ENCODE measurements at places on chromosomes 5 and 9.

DNA sequence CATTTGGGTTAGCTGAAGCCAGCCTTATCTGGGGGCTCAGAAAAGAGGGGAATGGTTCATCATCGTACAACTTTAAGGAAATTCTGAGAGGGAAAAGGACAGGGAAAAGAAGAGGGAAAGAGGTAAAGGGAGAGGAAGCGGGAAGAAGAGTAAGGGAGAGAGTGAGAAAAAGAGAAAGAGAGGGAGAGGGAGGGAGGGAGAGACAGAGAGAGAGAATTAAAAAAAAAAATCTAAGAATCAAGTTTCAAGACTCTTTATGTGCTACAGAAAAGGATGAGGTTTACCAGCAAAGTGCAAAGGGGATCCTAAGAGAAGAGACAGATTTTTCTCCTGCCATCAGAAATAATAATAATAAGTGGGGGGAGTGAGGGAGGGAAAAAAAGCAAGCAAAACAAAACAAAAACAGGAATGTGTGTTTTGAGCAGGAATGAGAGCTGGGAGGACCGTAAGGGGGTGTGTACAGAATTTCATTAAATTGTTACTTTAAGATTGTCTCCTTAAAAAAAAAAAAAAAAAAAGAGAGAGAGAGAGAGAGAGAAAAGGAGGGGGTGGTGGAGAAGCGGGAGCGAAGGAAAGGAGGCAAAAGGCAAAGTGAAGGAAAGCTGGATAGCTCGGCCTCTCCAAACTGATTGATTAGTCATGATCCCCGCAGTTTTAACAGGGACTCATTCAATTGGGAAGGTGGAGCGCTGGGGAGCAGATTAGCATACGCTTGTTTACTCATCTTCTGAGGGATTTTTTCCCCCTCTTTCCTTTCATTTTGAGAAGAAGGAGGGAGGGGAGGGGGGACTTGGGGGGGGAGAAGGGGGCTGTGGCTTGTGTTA, 438 bp upstream of the PAPPA start:
- no peak for DNase-seq

DNA sequence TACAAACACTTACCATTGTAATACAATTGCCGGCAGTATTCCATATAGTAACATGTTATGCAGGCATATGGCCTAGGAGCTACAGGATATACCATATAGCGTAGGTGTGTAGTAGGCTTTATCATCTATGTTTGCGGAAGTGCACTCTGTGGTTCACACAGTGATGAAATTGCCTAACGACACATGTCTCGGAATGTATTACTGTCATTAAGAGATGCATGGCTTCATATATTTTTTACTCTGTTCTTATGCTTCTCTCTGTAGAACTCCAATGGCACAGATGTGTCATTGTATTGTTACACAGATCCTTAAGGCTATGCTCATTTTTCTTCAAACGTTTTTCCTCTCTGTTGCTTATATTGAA, 19.2 kb upstream of the ANKRD18A start:
- DNase-seq, result no peak

DNA sequence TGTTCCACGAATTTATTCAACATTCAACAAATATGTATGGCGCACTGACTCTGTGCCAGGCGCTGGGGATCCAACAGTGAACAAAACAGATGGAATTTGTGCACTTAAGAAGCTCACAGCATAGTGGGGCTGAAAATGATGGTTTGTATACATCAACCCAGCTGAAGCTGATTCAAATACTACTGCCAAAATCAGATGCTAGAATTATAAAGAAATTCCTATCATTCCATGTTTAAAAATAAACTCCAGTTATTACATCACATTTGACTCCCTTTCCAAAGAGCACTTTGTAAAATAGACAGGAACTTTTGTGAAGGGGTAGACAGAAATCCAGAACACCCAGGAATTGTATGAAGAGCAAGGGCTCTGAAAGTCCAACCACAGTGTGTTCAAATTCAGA, 54.1 kb downstream of the ZNF608 start:
- no peak for DNase-seq

DNA sequence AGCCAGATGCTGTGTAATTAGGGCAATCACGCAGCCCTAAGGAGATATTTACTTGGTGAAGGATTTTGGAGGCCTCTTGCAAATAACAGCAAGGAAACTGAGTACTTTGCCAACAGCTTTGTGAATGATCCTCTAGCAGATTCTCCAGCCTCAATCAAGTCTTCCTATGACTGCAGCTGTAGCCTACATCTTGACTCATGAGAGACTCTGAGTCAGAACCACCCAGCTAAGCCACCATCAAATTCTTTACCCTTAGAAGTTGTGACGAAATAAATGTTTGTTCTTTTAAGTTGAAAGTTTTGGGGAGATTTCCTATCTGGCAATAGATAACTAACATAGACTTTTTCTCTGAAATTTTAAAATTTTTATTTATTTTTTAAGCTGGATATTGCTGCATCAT, 237.6 kb upstream of the CCNH start:
- DNase-seq, result no peak

DNA sequence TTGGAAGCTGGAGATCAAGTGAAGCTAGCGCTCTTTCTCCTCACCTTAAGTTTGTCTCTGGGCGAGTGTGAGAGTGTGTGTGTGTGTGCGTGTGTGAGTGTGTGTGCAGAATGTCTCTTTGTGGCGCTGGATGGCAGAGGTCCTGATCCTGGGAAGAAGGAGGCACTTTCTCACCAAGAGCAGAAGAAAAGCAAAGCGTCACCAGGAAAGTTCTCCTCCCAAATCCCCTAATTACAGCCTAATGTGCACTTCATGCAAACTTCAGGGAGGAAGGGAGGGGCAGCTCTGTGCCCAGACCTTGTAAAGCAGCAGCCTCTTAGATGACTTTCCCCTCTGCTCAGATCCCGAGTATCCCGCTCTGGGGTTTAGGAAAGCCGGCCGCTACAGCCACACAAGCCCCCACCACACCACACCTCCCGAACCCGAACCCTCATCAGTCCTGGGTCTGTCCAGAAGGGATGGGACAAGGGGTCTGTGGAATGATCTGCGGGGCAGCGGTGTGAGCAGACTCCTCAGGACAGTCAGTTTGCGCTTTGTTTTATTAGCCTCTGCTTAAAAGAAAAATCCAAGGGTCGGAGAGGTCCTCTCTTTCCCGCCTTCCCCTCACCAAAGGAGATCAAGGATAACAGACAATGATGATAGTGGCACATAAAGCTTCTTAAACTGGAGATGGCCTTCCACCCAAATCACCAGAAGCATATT, at the start of gene HAPLN1:
TSS of gene HAPLN1 (minus strand) at position 20 of the 702 bp plus-strand sequence. CDS start 47,332 bp downstream, outside the sequence.
- no peak for DNase-seq

All from substantia nigra (tissue), 51 donors.